ENCODE measurements at places on chromosomes 3 and 15.
A peak's percentile ranks its signal among the peaks of the same experiment; 100 is the strongest.

GRCh38 chr3:106809623-106810299 is 567.5 kb upstream of the CCDC54 start:
- DNase-seq: no peak

DNA sequence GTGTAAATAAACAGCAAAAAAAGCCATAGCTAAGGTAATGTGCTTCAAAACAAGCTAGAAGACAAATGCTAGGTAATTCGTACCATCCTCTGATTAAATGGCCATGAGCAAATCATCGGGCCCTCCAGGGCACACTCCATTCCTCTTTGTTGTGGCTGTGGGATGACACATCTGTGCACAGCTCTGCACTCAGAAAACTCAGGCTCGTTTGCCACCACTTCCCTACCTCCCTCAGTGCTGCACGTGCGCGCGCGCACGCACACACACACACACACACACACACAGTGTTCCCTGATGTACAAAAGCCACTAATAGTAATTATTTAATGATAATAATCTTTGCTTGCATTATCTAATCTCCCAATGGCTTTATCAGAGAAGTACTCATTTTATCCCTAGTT is 336.6 kb downstream of the FEZF2 start:
- DNase-seq: no peak

GRCh38 chr3:65939184-65939583 is 99.5 kb downstream of the MAGI1 start:
- DNase-seq: no peak

GRCh38 chr3:9397906-9398699 is 688 bp downstream of the SETD5 start:
- DNase-seq: peak; percentile 55

DNA sequence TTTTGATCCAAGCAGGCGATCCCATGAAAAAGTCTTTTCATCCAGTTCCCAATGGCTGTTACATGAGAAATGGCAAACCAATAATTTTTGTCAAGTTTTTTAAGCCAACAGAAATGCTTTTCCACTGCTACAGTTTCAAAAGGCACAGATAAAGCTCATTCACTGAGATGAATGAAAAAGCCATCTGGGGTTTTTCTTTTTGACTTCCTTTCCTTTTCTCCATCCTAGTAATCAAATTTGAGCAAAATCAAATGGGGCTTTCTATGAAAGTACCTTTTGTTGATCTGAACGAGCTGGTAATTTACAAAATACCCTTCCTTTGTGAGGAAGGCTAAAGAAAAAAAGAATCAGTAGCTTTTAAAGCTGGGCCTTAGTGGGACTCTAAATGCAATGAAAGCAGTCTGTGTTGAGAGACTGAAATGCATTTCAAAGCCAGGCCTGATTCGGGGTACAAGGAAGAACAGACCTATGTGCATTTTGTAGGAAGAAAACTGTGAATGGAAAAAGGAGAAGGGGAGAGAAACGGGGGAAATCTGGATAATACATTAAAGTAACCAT is 185.2 kb upstream of the DNAJC19 start:
- DNase-seq: no peak

DNA sequence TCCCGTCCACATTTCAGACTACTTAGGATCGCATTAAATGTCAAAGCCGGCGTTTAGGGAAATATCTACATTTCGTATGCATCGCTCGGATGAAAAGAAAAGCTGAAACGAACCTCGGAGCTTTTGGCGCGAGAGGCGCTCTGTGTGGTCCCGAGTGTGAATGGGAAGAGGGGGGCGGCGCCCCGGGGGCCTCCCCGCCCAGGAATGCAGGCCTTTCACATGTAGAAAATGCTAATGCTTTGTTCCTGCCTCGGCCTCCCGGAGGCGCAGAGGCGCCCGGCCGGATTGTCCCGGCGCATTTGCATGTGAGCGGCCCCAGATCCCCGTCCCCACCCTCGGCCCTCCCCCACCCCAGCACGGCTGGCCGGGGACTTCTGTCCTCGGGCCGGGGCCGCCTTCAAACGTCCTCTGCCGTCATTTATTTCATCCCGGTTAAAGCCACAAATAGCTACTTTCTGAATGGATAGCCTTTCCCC is 37.0 kb upstream of the TRIM71 start:
- peak; percentile 55 for DNase-seq

GRCh38 chr15:45790325-45790943 is 155.6 kb downstream of the SQOR start:
- DNase-seq: peak; percentile 31

- DNase-seq: no peak
Observed at GRCh38 chr15:57502116-57502515, 89.6 kb upstream of the MYZAP start.

DNA sequence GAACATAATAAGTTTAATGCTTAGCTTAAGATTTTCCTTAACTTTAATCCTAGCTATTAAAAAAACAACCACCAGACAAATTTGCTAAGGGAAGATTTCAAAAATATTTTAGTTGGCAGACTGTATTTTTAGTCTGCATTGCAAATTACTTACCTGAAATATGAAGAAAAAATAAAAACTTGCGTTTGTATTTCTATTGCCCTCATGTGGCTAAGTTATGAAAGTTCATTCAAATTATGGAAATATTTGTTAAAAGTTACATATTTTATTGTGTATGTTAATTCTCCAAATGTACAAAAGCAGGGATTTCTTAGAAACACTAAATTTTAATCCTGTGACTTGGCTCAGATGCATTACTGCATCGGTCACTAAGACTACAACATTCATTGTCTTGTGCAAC is 15.0 kb downstream of the GTF2A2 start:
- no peak for DNase-seq

All from left ventricle myocardium superior (tissue), 1 donor.